ENCODE measurements at places on chromosomes 3 and 15. TPM values are rescaled to one million over a fixed set of nuclear protein-coding genes. Genes with fewer than 3 reads are reported as not detected.

IL17RB gene
- polyA plus RNA-seq: 14.7 TPM

KBTBD13 gene
- not detected for polyA plus RNA-seq

GPR156 gene
- polyA plus RNA-seq: 0.13 TPM

ANKRD34C gene
- not detected for polyA plus RNA-seq

TRIP4 gene
- polyA plus RNA-seq: 37.3 TPM

ATP2B2 gene
- polyA plus RNA-seq: not detected

DNAH12 gene
- not detected for polyA plus RNA-seq

SI gene
- polyA plus RNA-seq: 156 TPM

PLCH1 gene
- polyA plus RNA-seq: 1.4 TPM

DIPK2A gene
- polyA plus RNA-seq: 6.2 TPM

SERINC4 gene
- polyA plus RNA-seq: not detected

GPR160 gene
- polyA plus RNA-seq: 55.9 TPM

APOD gene
- 2.9 TPM for polyA plus RNA-seq

VWA5B2 gene
- polyA plus RNA-seq: 15.3 TPM

WWTR1 gene
- polyA plus RNA-seq: 11.9 TPM

CELSR3 gene
- polyA plus RNA-seq: 0.45 TPM

EFCC1 gene
- polyA plus RNA-seq: 3.7 TPM

NKTR gene
- 122 TPM for polyA plus RNA-seq

C3orf85 gene
- 131 TPM for polyA plus RNA-seq

CPN2 gene
- polyA plus RNA-seq: not detected

CLN6 gene
- polyA plus RNA-seq: 7.8 TPM

FEZF2 gene
- not detected for polyA plus RNA-seq

CSPG5 gene
- not detected for polyA plus RNA-seq

NECTIN3 gene
- 5.9 TPM for polyA plus RNA-seq

ATXN7 gene
- 17.0 TPM for polyA plus RNA-seq

CHRNA7 gene
- 4.3 TPM for polyA plus RNA-seq

RARRES1 gene
- polyA plus RNA-seq: 1.4 TPM

GOLGA6B gene
- not detected for polyA plus RNA-seq

FSTL1 gene
- polyA plus RNA-seq: 1.3 TPM

ZSCAN29 gene
- polyA plus RNA-seq: 7.6 TPM

GNAI2 gene
- 115 TPM for polyA plus RNA-seq

CYP8B1 gene
- 0.25 TPM for polyA plus RNA-seq

MB21D2 gene
- polyA plus RNA-seq: 11.2 TPM

LNP1 gene
- 2.5 TPM for polyA plus RNA-seq

ANKRD63 gene
- 0.04 TPM for polyA plus RNA-seq

NOX5 gene
- 0.04 TPM for polyA plus RNA-seq

HHATL gene
- 5.4 TPM for polyA plus RNA-seq

TATDN2 gene
- 19.5 TPM for polyA plus RNA-seq

PDCD7 gene
- 8.4 TPM for polyA plus RNA-seq

PLA2G4F gene
- polyA plus RNA-seq: 3.2 TPM

NEK10 gene
- 0.54 TPM for polyA plus RNA-seq

FBLN2 gene
- polyA plus RNA-seq: 0.45 TPM

GPR62 gene
- polyA plus RNA-seq: 0.10 TPM

TMEM158 gene
- 1.4 TPM for polyA plus RNA-seq

SLC7A14 gene
- polyA plus RNA-seq: 1.6 TPM

PAK6 gene
- polyA plus RNA-seq: 0.67 TPM

ITPKA gene
- polyA plus RNA-seq: 47.4 TPM
